ENCODE measurements at places on chromosomes 2 and 18.

DNA sequence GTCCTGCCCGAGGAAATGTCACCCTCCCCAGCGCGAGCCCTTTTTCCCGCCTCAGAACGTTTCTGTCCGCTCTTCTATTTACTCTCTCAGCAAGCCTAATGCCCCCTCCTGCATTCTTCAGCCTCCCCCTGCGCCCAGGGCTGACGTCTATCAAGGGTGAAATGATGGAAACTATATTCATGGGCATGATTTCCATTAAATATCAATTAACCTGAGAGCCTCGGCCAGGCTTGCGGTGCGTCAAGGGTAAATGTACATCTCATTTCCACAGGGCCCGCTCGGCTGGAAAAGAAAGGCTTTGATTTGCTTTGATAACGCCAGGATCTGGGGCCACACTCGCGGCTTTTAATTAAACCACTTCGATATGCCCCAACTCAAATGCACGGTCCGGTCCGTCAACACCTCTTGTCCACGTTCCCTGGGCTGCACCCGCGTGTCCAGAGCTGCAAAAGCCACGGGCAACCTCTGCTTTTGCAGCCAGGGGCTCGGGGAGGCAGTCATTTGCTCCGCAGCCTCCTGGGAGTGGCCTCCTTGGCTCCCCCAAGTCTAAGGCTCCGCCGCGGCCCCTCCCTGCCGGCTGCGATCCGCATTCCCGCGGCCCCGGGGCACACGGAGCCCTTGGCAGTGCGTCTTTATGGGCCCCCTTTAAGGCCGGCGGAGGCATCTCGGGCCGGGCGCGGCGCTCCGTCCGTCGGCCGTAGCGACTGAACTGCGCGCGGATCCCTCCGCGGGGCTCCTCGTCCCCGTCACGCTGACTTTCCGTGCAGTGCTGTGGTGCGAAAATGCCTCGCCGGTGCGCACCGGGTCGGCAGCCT, at the start of gene HOXD8:
TSS of gene HOXD8 (plus strand) at position 724 of the 815 bp plus-strand sequence. CDS start 662 bp downstream, outside the sequence.
- DNase-seq: no peak

DNA sequence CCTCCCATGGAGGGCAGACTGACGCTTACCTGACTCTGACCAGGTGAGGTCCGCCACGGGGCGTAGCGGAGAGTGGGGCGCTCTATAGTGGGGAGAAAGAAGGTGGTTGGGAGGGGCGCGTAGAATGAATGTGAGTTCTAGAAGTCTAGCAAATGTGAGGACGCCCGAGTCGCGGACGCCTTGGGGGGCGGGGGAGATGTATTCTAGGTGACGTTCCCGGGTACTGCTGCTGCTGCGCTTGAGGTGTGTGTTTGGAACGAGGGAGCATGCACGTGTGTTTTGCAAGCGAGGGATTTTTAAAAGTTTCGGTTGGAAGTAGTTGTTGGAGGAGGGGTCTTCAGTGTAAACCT, 758 bp downstream of the RIF1 start:
- DNase-seq: no peak

- no peak for DNase-seq
Observed at GRCh38 chr2:165864296-165864695, 70.2 kb upstream of the GALNT3 start.

DNA sequence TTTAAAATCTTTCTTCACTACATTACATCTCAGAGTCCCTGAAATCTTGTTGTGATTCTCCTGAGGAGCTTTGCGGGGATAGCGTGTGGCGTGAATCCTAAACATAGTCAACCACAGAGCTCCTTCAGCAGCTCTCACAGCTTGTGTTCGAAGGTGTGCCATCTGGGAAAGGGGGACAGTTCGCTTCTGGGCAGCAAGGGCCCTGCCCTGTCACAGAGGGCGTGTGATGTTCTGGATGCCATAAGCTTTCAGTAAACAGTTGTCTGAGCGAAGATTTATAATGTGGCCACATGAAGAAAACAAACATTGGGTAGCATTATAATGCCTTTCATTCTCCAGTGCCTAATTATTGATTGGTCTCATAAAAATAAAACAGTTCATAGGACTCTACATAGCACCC, 172.5 kb downstream of the MYO1B start:
- no peak for DNase-seq

DNA sequence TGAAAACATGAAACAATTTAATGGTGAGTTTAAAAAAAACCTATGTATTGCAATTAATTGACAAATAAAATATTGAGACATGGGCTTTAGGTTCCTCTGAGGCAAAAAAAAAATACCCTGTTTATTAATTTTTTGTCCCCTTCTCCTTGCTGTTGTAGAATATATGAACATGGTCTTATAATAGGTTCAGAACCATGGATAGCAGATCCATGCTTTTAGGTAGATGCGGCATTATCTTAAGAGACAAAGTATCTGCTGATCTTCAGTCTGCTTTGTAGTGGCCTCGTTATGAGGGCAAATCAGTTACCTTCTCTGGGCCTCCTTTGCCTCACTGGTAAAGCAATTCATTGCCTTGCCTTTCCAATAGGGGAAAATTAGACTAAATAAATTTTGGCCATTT, 850.7 kb downstream of the NRXN1 start:
- DNase-seq: no peak

DNA sequence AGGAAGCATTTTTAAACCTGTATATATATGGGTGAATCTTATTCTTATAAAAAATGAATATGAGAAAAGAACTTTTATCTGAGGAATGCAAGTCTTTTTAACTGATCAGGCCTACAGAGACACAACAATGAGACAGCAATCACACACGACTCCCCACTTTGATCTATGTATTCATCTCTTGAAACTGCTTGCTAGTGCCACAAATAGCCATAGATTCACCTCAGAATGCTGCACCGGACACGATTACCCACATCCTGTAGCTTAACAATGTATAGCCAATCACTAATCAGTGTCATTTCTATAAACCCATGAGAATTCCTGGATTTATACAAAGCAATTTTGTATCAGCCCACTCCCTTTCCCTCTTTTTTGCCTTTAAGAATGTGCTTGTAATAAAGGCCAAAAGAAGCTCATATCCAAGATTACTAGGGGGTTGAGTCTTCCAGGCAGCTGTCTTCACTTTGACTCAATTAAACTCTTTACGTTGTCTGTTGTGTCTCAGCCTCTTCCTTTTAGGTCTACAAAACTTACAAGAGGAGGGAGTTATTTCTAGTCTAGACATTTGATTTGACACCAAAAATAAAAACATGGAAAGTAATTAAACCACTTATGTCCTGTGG, 94.9 kb downstream of the MBD2 start:
- no peak for DNase-seq

DNA sequence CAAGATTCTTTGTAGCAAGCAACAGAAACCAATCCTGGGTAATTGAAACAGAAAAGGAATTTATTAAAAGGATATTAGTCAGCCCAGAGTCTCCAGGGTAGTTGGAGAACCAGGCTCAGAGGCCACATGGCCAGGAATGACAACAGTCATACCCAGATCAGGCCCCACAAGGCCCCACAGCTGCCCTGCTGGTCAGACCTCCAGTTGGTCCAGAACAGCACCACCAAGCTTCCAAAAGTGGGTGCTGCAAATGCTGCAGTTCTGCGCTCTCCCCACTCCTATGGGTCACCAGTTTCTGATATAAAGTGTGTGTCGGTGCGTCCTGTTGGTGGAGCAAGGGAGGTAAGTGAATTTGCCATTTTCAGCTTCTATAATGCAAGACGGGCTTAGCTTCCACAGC, 29.9 kb downstream of the KLHL29 start:
- no peak for DNase-seq

DNA sequence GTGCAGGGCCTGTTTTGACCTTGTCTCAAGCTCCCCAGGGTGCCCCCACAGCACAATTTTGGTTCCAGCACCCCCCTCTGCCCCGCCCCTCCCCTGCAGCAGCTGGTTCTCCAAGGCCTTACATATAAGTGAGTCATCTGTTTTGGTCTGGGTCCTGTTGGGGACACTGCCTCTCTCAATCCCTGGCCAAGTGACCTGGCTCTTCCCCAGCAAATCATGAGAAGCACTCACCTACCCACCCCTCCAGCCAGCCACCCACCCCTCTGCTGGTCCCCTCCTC, 90.5 kb downstream of the INHBB start:
- DNase-seq: no peak

DNA sequence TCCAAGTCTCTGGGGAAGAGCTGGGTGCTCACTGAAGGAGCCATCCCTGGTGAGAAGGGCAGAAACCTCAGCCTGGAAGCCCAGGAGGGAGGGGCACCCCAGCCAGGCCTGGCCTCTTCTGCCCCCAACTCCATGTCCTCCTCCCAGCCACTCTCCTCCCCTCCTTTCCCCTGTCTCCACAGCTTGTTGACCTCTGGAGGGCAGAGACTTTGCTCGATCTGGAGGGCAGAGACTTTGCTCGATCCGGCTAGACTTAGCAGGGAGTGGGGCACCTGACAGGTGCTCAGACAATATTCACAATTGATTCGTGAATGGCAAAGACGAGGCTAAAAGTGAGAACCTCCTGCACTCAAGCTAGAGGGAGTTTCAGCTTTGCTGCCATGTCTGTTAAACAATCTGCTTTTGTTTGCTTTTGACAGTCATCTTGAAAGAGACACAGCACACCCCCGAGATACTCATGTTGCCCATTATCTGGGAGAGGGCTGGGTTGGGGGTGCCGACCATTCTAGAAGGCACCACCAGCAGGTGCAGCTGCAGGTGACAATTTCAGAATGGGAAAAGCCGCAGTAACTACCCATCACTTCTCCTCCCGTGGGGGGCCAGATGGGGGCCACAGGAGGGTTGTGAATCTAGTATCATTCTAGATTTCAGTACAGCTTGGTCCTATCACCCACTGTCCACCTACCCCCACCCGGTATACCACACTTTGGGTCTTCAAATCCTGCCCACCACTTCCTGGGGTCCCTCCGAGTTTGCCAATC, 54.8 kb downstream of the DNMT3A start:
- no peak for DNase-seq

DNA sequence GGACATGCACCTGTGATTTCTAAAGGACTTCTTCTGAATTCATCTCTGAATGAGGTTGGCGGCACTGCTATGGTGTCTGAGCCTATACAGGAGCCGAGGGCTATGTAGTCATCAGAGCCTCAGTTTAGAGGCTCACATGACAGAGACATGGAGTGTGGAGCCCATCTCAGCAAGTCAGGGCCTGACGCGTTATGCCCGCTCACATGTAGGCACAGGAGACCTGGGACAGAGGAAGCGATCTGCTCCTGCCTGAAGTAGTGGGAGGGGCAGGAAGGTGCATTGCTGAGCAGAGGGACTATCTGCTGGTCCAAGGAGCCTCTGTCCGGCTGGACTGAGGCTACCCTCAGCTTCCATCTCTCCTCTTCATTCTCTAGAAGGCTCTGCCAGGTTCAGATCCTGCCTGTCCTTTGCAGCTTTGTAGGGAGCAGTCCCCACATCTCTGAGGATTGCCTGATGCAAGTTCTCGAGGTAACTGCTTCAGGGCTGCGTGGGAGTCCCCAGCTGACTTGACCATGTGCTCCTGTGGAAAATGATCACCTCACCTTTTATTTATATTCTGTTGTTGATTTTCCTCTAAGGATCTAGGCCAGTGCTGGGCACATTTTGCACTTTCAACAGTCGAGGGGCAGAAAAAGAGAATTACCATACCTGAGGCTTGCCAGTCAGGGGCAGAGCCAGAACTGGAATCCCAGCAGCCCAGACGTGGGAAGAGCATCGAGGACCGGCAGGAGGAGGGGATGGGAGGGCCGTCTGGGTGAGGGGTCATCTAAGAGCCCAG, 16.6 kb downstream of the KLHL29 start:
- no peak for DNase-seq

GRCh38 chr2:44075541-44075940, 79.8 kb upstream of the LRPPRC start:
- no peak for DNase-seq

DNA sequence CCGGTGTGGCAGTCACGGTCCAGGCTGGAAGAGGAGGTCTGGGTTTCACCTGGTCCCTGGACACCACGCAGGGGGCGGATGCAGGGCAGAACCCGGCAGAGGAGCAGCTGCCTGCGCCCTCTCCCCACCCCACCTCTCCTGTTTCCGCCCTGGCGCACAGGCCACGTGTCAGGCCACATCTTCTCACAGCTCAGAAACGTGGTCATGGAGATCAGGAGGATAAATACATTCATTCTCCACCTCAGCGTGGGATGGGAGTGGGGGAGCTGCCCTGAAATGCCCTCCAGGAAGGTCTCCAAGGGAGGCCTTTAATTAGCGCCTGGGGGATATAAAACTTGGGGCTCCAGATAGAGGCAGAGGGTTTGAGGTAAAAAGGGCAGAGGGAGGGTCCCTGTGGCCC, 142.0 kb downstream of the KCTD1 start:
- DNase-seq: no peak

GRCh38 chr18:56748698-56749268, 97.6 kb downstream of the WDR7 start:
- no peak for DNase-seq

DNA sequence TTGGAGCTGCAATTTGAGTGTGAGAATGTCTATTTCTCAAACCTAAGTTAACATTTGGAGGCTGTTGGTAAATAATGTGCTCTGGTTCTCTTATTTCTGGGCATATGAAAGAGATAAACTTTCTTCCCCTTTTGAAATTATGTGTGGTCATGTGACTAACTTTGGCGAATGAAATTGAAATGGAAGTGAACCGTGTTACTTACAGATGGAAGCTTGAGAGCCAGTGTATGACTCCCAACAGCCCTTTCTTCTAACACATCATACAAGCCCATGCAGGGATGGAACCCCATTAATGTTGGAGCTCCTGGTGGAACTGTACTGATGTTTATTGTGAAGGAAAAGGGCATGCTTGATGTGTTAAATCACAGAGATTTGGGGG, 725.8 kb downstream of the TSN start:
- no peak for DNase-seq

- DNase-seq: peak; percentile 42
Observed at GRCh38 chr18:79597176-79597830, 82.3 kb upstream of the CTDP1 start.

DNA sequence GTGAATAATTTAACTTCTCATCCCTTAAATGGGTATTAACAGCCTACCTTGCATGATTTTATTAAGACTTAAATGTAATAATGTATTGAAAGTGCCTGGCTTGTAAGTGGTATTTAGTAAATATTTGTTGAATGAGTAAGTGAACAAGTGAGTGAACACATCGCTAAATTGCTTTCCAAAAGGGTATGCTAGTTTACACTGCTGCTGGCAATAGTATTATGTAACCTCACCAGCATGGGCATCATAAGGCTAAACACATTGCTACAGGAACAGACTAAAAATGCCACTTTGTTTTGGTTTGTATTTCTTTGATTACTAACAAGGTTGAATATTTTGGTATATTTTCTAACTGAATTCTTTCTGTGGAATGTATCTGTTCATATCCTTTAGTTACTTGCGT, 9.8 kb downstream of the WDR43 start:
- DNase-seq: no peak

GRCh38 chr18:76098674-76099411, 396.2 kb downstream of the ZNF516 start:
- DNase-seq: no peak

GRCh38 chr2:159154366-159154765, 132.1 kb downstream of the WDSUB1 start:
- DNase-seq: no peak

- no peak for DNase-seq
Observed at GRCh38 chr2:191018643-191019119, 4.7 kb upstream of the STAT1 start.

DNA sequence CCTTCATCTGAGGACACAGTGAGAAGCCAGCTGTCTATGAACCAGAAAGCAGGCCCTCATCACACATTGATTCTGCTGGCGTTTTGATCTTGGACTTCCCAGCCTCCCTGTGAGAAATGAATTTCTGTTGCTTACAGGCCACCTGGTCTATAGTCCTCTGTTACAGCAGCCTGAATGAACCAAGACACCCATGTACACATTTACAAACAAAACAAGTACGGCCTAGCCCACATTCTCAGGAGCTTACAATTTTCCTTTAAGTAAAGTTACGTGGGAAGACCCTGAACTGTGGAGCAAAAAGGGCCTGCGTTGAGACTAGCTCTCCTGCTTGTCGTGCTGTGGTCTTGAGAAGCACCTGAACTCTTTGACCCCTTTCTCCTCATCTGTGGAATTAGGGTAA, 12.0 kb upstream of the SLC20A1 start:
- no peak for DNase-seq
